ENCODE measurements at places on chromosomes 1 and 21. TPM values are rescaled to one million over a fixed set of nuclear protein-coding genes. Genes with fewer than 3 reads are reported as not detected.

The BCAN gene
- 0.55 TPM for polyA plus RNA-seq

GRCh38 chr1:151495316-151495715 is 15.9 kb upstream of the CGN start:
- no peak for DNase-seq

- DNase-seq: no peak
Observed at GRCh38 chr1:41486371-41487125, 2.1 kb upstream of the EDN2 start.

DNA sequence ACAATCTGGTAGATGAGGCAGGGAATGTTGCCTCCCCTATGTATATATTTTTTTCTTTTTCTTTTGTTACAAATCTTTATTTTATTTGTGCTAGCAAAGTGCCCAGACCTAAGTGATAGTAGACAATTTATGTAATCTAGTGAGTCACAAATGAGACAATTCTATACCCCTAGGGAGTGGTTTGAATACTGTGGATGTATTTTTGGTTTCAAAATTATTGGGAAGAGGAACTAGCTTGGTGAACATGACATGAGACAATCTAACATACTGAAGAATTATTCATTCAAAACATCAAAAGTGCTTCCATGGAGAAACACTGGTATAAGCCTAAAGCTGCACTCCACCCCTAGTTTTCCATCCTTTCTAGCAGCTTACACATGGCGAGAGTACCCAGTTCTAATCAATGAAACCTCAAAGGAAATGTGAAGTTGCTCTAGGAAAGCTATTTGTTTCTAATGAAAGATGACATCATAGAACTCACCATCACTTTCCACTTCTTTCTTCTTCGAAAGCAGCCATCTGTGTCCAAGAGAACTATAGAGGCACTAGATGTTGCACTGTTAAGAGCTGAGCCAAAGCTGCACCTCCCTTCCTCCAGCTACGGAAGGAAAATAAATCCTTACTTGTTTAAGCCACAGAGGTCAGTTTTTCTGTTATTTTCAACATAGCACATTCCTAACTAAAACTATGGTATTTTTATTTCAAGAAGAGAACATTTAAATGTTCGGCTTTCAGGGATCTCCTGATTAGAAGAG is 764.6 kb downstream of the LTN1 start:
- no peak for DNase-seq

DNA sequence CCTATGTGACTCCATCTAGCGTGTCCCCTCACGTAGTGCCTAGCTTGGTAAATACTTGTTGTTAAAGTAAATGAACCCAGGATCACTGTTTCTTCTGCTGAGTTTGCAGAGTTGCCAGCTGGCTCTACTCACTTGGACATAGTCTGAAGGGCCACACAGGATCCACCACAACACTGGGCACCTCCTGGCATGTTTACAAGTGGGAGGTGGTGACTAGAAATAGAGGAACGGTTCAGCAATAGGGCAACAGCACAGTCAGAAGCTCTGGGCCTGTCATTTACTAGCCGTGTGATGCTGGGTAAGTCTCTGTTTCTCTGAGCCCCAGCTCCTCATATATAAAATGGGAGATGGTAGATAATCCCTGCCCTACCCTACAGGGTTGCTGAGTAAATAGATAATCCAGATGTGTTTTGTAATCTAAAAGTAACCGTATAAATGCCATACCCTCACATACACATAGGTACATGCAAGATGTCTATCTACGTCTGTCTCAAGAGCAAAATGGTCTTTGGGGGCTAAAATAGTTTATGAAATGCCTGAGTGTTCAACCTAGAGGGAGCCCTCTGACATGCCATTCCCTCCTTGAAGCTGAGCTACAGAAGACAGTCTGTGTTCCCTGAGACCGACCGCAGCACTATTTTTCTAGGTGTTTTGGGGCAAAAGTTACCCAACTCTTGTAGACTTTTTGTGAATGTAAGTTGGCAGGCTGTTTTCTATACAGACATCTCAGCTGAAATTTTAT is 20.5 kb downstream of the RNF220 start:
- DNase-seq: no peak

- DNase-seq: no peak
Observed at GRCh38 chr1:57857809-57858208, 433.9 kb upstream of the DAB1 start.

DNA sequence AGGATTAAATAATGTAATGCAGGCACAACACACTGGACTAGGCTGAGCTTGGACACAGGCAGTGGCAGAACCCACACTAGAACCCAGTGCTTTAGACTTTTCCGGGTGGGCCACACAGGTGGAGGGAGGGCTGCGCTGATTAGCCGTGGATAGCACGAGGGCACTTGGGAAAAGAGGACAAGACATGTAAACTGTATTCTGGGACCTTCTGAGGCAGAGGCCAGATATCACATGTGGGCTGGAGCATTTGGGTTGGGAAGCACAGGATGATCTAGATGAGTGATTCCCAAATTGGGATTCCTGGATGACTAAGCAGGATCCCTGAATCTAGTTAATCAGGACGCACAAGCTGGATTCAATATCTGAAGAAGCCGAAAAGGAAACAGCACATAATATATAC is 20.3 kb upstream of the A3GALT2 start:
- DNase-seq: no peak

The PRAMEF15 gene
- polyA plus RNA-seq: not detected

The AMPD1 gene
- polyA plus RNA-seq: 0.18 TPM

Data from right lung (tissue), 10 donors.